ENCODE measurements at places on chromosomes 4 and X.
A peak's percentile ranks its signal among the peaks of the same experiment; 100 is the strongest.

DNA sequence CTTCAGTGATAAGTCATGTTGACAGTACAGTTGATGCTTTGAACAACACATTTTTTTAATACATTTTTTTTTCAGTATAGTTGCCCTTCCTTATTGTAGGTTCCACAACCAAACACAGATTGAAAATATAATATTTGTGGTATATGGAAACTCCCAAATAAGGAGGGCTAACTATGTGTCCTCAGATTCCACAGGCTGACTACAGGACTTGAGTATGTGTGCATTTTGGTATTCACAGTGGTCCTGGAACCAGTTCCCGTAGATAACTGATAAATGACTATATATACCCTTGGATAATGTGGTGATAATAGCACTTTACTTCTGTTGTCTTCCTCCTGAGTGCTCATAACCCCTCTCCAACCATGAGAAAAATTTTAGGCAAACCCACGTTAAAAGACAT, 111.6 kb upstream of the NUDT6 start:
- no peak for DNase-seq

GRCh38 chr4:47567511-47567910, 82.4 kb downstream of the ATP10D start:
- DNase-seq: no peak

- no peak for DNase-seq
Observed at GRCh38 chr4:182126096-182126495, 117.1 kb upstream of the TENM3 start.

DNA sequence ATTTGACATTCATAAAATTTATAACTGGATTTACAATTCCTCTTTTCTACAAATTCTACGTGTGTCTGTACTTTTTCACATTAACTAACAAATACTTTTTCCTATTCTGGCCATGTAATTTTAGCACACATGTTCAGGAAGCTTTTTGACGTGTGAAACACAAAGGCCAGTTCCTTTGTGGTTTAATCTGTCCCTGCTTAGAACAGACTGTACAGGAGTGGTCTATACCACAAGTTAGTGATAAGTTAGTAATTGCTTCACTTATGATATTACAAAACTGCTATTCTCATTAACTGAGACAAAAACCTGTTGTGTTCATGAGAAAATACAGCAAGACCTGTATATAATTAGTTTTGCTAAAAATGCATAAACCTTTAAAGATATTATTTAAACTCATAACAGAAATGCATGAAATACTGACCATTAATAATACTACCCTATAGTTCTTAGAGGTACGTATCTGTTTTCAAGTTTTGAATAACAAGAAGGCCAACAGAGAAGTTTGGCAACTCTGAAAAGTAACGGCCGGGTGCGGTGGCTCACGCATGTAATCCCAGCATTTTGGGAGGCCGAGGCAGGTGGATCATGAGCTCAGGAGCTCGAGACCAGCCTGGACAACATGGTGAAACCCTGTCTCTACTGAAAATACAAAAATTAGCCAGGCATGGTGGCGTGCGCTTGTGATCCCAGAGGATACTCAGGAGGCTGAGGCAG, 13.7 kb upstream of the AREG start:
- peak; percentile 31 for DNase-seq

- DNase-seq: no peak
Observed at GRCh38 chr4:27176400-27176799, 315.8 kb downstream of the STIM2 start.

- DNase-seq: peak; percentile 67
Observed at GRCh38 chr4:83618431-83618830, 82.5 kb downstream of the GPAT3 start.

Data from HCEC 1CT (cell line).